ENCODE measurements at places on chromosomes 1 and 21. TPM values are rescaled to one million over a fixed set of nuclear protein-coding genes. Genes with fewer than 3 reads are reported as not detected.

DNA sequence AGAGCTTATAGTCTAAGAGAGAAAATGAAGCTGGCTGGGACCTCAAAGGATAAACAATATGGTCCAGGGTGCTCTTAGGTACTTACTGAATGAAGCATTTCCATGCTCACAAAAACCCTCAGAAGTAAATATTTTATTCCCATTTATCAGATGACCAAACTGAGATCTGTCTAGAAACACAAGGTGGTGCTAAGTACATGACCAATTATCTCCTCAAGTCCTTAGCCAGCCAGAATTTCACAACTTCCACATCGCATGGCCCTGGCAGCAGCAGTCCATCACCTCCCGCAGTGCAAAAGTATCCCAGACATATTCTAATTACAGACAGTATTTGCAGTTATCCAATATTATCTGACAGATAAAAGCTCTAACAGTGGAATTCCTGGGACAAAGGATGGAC is 321.7 kb upstream of the PROX1 start:
- DNase-seq = no peak

GRCh38 chr1:94617134-94617805 is 75.7 kb upstream of the F3 start:
- peak; percentile 70 for DNase-seq

DNA sequence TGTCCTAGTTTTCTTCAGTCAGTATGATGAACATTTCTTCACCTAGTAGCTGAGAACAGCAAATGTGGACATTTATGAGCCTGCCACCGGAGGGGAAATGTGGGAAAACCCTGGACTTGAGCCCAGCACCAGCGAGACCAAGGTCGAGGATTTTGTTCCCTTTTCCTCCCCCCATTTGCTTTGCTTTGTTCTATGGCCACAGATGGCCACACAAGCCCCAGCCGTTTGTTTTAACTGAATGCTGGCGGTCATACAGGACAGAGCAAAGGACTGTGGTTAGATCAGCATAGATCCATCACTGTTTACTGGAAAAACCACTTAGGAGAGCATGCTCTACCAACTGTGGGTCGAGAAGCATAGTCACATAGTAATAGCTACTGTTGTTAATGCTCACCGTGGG is 20.9 kb downstream of the SH2D2A start:
- DNase-seq = no peak

GRCh38 chr1:10057796-10058195 is 25.0 kb downstream of the UBE4B start:
- DNase-seq = no peak

DNA sequence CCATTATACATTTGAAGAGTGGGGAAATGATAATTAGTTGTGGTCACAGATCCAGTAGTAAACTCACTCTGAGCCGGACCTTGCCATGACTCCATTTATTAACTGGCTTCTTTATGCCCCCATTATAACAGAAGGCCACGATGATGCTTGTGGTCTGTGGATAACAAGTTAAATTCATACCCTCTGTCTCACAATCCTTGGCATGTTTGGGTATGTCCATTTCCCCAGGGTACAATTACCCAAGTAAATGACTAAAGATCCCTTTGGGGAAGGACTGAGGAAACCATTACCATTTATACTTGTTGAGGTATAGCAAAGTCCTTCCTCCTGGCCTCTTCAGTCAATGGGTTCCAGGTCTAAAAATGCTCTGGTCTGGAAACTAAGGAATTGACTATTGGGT is 7.3 kb upstream of the USP1 start:
- no peak for DNase-seq

NMNAT2 gene
- 3.3 TPM for polyA plus RNA-seq

ERI3 gene
- polyA plus RNA-seq = 38.3 TPM
